ENCODE measurements at places on chromosomes 6 and 20.
A peak's percentile ranks its signal among the peaks of the same experiment; 100 is the strongest.

DNA sequence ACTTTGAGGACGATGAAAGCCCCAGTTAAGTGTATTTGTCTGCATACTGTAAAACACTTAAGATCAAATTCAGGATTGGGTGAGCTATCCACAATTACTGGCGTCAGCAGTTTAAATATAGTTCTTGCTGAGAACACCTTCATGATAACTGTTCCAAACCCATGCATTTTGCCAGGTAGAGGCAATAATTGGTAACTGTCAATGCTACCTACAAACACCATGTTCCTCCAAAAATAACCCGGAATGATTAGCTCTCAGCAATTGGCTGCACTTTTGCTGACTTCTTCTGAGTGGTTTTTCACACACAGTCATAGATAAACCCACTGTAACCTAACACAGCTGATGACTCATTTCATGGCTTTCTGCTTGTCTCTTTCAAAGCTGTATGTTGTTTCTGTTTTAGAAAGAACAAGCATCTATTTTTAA lies 1358.6 kb upstream of the GJE1 start:
- peak; percentile 88 for ATAC-seq

GRCh38 chr6:111850295-111850937 lies 22.8 kb downstream of the FYN start:
- ATAC-seq: peak; percentile 34

GRCh38 chr6:34938268-34938667 lies 49.2 kb downstream of the ANKS1A start:
- ATAC-seq: peak; percentile 39

GRCh38 chr20:49352751-49353150 lies 74.9 kb upstream of the ZNFX1 start:
- ATAC-seq: no peak

DNA sequence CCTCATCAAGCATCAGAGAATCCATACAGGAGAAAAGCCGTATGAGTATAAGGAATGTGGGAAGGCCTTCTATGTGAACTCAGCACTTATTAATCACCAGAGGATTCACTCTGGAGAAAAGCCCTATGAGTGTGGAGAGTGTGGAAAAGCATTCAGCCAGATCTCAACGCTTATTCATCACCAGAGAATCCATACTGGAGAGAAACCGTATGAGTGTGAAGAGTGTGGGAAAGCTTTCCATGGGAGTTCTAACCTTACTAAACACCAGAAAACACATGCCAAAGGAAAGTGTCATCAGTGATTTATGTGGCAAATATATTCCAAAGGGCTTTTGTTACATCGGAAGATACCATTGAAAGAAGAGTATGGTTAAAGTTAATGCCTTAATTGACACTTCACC lies 25.4 kb downstream of the ZKSCAN8 start:
- ATAC-seq: no peak

DNA sequence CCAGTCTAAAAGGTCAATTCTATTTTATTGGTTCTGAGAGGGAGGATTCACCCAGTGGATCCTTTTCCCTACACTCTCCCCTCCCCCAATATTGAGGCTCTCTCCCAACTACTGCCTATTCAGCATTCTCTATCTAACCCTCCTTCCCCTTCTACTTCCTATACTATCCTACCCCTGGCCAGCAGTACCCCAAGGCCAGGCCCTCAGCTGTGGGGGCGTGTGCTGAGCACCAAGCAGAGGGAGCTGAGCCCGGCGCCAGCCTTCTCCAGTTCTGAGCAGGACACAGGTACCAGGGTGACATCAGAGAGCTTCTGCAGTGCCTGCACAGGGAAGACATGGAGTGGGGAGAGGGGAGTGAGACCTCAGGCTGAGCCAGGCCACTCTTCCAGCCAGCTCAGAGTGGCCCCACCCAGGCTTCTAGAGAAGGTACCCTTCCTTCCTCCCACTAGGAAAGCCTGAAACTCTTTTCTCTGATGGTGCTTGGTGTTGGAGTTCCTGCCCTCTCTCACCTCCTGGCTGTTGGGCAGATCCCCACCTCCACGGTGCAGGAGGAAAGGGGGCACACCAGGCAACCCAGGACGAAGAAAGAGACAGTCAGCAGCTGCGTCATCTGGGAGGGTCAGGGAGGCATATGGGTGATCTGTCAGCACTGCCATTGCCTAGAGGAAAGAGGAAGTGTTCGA lies 1.9 kb downstream of the DDAH2 start:
- ATAC-seq: no peak

DNA sequence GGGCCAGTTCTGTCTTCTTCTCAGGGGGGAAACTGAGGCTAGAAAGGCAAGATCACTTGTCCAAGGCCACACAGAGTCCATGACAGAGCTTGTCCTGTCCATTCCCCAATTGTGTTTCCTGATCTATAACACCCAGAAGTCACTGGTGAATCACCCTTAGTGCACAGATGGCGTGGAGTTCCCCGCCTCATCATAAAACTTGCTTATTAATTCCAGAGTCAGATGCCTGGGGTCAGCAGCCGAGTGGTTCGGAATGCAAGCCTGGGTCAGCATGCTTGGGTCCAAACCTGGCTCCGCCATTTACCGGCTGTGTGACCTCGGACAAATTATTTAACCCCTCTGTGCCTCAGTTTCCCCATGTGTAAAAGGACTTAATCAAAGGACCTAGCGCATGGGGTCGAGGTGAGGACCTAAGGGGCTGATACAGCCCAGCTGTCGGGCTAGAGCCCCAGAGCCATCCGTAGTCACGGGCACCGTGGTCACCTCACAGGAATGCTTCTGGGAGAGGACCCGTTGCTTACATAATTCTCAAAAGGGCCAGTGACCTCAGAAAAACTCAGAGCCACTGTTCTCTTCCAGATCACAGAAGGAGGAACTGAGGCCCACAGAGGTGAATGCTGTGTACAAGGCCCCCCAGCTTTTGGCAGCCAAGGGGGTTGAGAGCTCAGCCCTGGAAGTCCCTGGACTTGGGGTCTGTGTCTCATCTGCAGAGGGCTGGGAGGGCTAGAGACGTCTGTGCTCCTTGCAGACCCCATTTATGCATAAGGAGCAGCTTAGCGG lies 1.4 kb upstream of the ZBP1 start:
- ATAC-seq: no peak

DNA sequence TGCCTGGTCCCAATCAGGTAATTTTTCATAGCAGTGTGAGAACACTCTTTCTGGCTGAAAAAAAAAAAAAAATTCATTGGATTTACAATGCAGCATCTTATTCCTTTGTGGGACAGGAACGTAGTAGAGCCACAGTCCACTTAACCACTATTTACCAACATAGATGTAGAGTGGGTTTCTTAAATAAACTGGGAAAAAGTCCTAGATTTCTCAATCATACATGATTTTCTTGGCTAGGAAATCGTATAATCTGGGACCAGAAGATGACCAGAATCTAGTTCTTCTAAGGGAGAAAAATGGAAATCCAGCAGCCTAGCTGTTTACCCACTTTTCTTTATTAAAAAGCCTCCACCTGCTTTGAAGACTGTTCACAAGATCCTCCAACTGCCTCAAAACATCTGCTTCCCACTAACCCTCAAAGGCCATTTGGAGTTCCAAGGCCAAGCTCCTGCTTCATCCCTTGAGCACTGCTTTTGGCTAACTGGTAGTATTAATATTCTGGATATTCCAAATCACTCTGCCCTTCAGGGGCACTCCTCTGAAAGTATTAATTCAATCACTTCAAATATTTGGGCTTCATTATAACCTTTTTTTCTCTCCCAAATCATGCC lies 70.4 kb downstream of the FYN start:
- ATAC-seq: no peak

GRCh38 chr6:21354805-21355238 lies 238.7 kb upstream of the SOX4 start:
- ATAC-seq: peak; percentile 76

DNA sequence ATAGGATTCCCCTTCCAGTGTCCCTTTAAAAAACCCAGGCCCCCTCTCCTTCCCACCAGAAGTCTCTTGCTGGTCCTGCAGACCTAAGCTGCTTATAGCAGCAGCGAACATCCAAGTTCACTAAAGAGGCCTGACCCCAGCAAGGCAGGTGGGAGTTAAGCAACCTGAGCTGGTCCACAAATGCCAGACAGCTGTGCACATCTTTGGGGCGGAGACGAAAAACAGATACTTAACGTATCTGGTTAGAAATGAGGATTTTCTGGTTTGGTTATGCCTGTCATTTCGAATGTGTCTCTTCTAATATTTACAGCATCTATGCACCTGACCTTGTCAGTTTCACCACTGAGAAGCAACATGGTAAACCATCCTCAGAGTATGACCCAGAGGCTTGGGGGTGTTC lies 87.8 kb downstream of the SLC2A10 start:
- ATAC-seq: no peak

GRCh38 chr6:40350747-40351217 lies 236.4 kb downstream of the LRFN2 start:
- ATAC-seq: no peak

DNA sequence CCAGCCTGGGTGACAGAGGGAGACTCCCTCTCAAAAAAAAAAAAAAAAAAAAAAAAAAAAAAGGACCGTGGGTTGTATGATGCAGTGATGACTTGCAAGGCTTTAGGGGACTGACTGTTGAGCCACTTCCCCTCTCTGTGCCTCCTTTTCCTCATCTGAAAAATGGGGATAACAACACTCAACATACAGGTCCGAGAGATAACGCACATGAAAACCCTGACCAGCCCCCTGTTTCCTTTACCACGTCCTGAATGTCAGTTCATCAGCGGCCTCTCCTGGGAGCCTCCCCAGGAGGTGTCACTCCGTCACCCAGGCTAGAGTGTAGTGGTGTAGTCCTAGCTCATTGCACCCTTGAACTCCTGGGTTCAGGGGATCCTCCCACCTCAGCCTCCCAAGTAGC lies 3.9 kb downstream of the SLA2 start:
- ATAC-seq: no peak

- peak; percentile 41 for ATAC-seq
Observed at GRCh38 chr20:9269280-9269971, 200.5 kb downstream of the PLCB4 start.

DNA sequence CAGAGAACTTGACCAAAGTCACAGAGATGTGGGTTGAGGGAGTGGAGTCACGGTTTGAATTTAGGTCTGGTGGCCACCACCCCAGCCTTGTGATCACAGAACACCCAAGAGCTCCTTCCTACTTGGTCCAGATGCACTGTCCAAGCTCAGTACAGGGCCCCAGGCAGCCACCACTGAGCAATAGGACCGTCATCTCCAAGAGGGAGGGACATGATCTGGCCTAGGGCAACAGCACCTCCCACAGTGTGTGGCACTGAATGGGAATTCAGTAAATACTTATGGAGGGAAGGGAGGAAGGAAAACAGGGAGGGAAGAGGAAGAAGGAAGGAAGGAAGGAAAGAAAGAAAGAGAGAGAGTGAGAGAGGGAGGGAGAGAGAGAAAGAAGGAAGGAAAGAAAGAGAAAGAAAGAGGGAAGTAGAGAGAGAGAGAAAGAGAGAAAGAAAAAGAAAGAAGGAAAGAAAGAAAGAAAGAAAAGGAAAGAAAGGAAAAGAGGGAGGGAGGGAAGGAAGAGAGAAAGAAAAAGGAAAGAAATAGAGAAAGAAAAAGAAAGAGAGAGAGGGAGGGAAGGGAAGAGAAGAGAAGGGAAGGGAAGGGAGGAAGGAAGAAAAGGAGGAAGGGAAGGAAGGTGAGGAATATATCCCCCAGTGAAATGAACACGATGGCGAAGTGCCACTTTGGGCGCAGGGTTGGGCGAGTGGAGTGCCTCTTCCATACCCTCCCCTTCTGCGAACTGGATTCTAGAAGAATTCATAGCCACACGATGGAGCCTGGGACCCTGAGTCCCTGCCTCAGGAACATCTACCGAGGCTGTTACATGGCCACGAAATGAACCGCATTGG lies 243.7 kb downstream of the TFAP2C start:
- no peak for ATAC-seq

GRCh38 chr6:95387845-95388244 lies 189.5 kb upstream of the MANEA start:
- peak; percentile 90 for ATAC-seq

DNA sequence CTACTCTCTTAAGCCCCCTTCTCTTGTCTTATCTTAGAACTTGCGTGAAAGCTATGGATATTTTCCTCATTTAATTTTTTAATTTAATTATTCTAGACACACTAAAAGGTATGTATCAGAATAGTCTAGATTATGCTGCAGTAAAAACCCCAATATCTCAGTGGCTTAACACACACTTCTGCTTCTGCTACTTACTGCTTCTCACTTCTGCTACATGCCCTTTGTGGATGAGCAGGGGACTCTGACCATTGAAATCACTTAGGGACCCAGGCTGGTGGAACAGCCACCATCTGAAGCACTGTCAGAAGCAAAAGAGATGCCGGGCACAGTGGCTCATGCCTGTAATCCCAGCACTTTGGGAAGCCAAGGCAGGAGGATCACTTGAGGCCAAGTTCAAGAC lies 27.2 kb upstream of the SCUBE3 start:
- no peak for ATAC-seq

GRCh38 chr6:39911513-39912125 lies 22.6 kb downstream of the MOCS1 start:
- no peak for ATAC-seq

GRCh38 chr6:34986845-34987246 lies 97.8 kb downstream of the ANKS1A start:
- ATAC-seq: peak; percentile 94

DNA sequence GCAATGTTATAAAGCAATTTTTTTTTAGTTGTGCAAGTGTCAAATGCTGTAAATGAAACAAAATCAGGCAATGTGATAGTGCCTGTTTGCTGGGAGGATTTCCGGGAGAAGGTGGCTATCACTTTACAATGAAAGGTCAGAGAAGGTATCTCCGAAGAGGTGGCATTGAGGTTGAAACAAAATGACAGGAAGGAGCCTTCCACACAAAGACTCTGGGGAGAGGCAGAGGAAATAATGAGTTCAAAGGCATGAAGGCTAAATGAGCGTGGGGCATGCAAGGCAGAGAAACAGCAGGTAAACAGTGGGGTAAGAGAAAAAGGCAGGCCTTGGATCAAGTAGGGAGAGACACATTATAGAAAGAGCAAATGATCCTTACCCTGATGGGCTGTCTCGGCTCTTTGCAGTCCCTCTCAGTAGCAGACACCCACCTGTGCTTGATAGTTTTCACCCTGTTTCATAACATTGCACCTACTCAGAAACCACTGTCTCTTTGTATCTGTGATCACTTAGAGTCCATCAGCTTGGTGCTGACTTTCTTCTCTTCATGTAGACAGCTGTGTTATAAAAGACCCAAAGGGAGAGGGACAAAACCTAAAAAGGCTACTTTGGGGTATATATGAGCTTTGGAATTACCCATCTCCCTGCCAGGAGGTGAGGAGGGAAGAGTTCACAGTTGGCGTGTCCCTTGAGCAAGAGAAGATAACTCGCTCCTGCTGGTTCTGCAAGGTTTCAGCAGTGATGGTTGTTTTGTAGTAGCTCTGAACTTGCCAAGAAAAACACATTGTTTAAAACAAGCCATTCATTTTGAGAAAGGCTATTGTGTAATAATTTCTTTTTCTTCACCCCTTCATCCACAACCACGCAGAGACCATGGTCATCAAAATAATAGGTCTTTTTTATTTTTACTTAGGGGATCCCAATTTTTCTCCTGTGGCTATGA lies 22.3 kb downstream of the NRN1 start:
- ATAC-seq: no peak

DNA sequence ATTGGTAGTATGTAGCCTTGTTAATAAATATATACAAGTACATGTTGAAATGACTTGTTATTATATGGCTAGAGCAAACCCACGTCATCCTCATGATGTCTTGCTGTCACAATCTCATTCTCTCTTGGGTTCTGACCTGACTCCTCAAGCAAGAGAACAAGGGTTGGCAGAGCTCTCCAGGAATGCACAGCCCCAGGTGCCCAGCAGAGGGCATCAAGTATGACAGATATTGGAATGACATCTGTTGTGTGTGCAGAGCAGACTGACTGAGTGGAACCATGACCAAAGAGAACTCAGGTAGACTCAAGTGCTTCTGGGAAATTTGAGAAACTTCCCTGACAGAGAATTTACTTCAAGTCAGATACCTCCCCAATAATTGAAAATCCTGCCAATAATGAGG lies 90.6 kb downstream of the PAX1 start:
- ATAC-seq: no peak
